ENCODE measurements at places on chromosomes 11 and 22.

DNA sequence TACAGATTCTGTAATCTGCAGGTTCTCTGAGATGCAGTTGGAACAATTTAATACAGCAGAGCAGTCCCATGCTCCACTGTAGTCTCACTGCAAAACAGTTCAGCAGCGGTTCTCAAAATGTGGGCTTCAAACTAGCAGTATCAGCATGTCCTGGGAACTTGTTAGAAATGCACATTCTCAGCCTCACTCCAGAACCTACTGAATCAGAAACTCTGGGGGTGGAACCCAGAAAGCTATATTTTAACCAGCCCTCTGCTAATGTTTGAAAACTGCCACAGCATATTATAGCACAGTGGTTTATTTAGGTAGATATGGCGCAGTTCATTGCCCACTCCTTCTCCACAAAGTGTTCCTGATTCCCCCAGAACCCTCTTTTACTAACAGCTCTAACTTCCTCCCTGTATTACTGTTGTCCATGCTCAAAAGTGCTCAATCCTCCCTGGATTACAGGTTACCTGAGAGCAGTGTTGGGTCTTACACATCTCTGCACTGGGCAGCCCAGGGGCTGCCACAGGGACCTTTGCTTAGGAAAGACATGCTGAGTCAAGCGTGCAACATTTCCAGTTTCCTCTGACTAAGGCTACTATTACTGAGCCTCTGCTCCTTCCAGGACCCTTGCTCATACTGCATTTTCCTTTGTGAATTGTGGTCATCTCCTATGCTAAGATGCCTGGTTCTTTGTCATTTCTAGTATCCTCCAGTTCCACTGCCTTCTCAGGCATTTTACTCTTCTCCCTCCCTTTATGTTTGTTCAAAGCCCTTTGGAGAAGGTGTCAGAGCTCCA lies 7.7 kb upstream of the DGAT2 start:
- DNase-seq: no peak

- DNase-seq: no peak
These were observed 1.5 kb upstream of the BAIAP2L2 start for GRCh38 chr22:38111925-38112355.

DNA sequence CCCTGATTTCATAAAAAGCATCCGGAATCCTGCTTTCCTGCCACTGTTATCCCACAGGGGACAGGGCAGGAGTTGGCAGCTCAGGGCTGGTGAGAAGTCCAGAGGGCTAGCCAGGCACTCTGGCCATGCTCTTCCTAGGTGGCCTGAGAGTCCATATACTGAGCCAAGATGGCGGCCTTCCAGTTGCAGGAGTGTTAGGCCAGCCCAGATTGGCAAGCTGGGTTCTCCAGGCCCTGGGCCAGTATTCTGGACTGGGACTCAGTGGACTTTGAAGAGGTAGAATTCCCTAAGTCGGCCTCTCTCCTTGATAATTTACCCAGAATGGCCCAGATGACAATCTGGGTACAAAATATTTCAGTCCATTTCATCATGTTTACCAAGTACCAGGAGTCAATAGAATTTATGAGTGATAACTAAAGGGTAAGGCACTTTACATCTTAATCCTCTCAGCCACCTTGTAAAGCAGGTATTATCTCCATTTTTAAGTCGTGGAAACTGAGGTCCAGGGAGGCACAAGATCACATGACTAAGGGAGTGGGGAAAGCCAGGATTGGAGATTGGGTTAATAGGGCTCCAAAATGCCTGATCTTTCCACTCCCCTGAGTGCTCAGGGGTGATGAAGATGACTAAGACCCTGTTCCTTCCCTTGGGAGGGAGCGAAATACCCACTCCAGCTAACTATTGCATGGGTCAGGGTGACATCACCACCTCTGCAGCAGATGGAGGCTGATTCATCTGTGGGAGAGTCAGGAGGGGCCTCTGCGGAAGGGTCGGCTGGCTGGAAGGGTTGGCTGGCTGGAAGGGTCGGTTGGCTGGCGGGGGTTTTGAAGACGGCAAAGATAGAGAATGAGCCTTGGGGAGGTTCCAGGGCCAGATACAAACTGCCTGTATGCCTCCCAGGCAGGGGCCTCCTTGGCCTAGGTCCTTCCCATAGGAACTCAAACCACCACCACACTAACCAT lies 1.2 kb upstream of the MICALL1 start:
- DNase-seq: no peak

GRCh38 chr11:66915046-66915832 lies 42.9 kb downstream of the PC start:
- no peak for DNase-seq

DNA sequence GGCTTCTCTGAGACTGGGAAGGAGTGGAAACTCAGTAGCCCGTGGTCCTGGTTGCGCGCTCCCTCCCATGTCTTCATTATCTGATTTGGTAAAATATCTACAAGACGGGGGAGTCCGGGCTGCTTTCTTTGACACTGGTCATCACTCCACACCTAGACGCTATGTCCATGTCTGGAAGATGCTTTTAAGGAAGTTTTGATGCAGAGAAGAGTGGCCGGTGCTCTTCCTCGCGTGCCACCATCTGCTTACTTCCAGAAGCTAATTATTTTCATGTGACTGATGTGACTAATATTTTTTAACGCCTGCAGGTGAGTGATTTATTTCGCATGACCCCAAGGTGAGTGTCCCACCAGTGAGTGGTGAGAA lies 339 bp upstream of the TRIM21 start:
- DNase-seq: no peak

DNA sequence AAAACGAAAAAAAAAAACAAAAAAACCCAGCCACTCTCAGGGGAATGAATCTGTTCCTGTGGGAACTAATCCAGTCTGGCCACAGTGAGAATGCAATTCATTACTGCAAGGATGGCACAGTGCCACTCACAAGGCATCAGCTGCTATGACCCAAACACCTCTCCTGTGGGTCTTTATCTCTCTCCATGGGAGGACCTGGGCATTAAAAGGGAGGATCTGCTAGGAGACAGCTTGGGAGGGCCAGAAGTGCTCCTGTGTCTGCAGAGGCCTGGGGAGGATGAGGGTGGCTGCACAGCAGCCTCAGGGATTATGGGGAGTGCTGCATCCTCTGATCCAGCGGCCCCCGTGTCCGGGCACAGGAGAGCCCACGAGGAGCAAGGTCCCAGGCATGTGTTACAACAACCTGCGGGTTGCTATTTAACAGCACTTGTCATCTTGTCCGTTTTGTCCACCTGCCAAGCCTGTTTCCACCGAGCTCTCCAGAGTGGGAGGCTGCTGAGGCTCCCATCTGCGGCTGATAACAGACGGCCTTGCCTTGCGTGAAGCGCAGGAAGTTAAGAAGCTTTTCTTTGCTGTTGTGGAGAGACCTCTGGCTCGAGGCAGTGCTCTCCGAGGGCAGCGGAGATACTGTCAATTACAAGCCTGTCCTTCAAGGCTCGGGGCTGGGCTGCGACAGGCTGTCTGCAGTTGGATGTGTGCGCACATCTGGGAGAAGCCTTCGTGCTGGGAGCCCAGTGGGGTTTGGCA lies 97.7 kb downstream of the NXPE2 start:
- DNase-seq: no peak

DNA sequence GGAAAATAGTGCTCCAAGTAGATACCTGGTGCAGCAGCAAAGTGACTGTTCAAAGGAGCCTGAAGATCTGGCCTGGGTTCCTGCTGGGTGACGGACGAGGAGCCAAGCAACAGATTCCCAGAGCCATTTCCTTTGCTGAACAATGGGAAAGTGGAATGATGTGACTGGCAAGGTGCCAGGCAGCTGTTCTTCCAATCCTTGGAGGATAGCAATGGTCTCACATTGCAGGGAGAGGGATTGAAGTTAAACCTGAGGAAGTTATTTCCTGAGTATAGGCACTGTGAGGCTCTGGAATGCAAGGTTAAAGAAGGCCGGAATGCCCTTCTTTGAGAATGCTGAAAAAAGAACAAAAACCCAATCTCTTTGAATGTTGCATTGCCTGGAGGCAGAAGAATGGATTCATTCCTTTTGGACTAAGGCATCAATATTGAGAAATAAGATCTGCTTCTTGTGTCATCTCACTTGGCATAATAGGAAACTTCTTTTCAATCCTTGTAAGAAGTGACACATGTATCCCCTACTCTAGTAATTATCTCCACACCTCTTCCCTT lies 223.8 kb downstream of the BLID start:
- DNase-seq: no peak

DNA sequence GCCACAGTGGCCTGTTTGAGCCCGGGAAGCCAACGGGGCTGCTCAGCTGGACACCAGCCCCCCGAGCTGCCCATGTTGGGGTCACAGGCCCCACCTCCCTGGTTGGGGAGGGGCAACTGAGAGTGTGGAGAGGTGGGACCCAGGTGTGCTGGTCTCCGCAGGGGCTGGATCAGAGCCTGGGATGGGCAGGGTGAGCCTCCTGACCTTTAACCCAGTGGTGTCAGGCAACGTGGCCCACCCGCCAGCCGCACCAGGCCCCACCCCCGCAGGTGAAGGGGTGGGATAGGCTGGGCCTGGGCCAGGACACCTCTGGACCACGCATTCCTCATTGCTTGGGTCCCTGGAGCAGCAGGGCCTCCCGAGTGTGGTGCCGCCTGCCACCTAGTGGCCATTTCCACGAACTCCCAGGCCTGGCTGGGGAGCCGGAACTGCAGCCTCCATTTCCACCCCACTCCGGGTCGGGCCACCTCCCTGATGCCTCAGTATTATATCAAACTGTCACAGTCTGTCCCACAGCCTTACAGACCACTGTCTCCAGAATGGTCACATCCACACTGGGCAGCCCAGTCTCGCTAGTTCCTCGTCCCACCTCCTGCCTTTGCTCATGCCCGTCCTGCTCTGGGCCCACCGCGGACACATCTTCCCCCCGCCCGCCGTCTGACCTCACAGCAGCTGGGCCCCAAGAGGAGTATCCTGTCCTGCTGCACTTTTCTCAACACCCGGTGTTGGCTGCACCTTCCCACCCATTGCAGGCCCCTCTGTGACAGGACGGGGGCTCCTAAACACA lies 13.3 kb upstream of the PPP6R3 start:
- peak; percentile 72 for DNase-seq

- no peak for DNase-seq
These were observed 303.8 kb downstream of the CTTN start for GRCh38 chr11:70702040-70702648.

DNA sequence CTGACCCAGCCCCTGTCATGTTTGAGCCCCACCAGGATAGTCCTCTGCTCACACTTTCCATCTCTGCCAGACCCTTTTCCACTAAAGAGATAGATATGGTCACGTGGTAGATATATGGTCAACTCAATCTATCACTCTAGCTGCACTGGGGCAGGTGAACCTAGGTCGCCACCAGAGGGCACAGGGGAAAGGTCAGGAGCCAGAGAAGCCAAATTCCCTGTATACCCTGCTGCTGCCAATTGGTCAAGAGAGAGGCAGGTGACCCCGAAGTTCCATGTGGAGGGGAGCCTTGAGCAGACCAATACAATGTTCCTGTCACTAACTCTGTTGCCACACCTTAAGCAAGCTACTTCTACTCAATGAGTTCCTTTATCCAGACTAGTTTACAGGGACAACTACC lies 101.1 kb upstream of the GALNT18 start:
- no peak for DNase-seq

- DNase-seq: no peak
These were observed 21.3 kb upstream of the MUC5B start for GRCh38 chr11:1201395-1202153.

GRCh38 chr11:57815877-57816276 lies 54.3 kb downstream of the CTNND1 start:
- DNase-seq: no peak

- DNase-seq: no peak
These were observed 49.9 kb upstream of the PDE3B start for GRCh38 chr11:14593671-14594070.

DNA sequence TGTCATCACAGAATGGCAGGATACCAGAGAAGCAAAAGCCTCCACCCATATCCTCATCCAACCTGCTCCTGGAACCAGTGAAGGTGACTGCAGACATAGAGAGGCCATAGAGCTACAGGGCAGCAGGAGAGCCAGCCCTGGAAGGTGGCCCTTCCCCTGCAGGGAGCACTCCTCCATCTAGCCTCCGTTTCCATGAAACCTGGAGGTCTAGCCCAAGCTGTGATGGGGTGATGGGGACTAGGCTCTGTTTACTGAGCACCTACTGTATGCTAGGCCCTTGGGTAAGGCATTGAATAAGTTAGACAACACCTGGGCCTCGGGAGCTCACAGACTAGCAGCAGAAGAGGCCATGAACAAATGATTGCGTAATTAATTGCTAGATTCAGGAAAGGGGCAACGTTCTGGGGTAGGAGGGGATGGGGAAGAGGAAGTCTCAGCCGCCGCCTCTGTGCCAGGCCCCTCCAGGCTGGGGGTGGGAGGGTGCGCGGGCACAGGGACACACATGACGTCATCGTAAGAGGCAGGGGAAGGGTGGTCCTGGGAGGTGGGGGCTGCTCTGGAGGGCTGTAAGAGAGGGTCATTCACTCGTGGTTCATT lies 784 bp upstream of the SYNGR1 start:
- no peak for DNase-seq

GRCh38 chr22:46937939-46938338 lies 175.5 kb downstream of the TBC1D22A start:
- DNase-seq: no peak

DNA sequence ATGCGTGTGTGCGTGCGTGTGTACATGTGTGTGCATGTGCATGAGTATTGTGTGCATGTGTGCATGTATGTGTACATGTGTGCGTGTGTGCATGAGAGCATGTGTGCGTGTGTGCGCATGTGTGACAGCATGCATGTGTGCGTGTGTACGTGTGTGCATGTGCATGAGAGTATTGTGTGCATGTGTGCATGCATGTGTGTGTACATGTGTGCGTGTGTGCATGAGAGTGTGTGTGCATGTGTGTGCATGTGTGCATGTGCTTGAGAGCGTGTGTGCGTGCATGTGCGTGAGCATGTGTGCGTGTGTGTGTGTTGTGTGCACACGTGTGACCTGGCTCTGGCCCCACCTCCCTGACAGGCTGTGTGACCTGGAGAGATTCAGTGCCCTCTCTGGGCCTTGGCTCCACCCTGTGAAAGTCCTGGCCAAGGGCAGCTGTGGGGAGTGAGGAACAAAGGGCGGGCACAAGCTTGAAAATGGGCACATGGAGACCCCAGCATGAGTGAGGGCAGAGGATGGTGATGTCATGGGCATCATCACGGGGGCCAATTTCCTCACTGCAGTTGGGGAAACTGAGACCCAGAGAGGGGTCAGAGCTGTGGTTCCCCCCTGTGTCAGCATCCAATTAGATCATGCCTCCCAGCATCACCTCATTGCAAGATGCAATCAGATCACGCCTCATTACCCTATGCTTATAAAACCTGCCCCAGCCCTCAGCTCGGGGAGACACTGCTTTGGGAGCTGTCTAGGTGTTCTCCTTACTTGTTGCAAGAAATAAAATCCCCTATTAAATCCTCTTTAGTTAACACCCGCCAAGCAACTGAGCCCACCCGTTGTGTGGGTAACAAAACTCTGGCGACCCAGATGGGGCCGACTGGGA lies 658 bp downstream of the ACY3 start:
- DNase-seq: no peak

DNA sequence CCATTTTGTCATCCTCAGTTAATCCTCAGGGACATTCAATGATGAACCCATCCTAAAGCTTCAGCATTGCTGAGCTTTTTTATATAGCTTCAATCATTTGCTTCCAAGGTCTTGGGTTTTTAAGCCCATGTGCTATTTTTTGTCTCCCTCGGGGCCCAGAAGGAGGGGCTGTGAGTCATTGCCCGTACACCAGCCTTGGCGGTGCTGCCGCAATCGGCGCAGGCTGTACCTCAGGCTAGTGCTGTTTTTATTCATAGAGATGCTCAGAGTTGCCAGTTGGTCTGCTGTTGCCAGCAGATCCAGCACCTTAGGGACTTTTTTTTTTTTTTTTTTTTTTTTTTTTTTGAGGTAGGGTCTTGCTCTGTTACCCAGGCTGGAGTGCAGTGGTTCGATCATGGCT lies 35.5 kb downstream of the ACO2 start:
- DNase-seq: no peak

GRCh38 chr22:29674121-29674520 lies 45.7 kb upstream of the CABP7 start:
- DNase-seq: no peak
